ENCODE measurements at places on chromosomes 4 and X. TPM values are rescaled to one million over a fixed set of nuclear protein-coding genes. Genes with fewer than 3 reads are reported as not detected.

GRCh38 chrX:153878345-153878744 lies 7.6 kb downstream of the L1CAM start:
- no peak for DNase-seq

DNA sequence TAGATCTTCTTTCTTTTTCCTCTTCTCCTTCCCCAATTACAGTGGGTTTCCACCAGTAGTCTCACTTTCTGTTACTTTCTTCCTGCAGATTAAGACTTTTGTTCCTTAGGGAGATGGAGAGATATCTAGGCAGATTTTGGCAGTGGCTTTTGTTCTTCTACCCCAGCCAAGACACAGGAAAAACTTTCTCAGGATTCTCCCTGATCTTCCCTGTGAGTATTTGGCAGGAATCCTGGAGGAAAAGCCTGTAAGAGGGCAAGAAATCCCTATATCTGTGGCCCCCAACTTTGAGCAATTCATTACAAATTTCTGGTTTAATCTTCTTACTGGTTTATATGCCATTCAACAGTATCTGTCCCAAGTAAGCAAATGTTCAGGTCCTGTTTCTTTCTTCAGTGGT lies 21.9 kb downstream of the SLC9A7 start:
- no peak for DNase-seq

- peak; percentile 82 for DNase-seq
Measured at GRCh38 chrX:7927259-7928167, at the start of gene PNPLA4. PNPLA4 (minus strand) TSS chrX:7927413; CDS start chrX:7926119, 1,294 bp downstream.

DNA sequence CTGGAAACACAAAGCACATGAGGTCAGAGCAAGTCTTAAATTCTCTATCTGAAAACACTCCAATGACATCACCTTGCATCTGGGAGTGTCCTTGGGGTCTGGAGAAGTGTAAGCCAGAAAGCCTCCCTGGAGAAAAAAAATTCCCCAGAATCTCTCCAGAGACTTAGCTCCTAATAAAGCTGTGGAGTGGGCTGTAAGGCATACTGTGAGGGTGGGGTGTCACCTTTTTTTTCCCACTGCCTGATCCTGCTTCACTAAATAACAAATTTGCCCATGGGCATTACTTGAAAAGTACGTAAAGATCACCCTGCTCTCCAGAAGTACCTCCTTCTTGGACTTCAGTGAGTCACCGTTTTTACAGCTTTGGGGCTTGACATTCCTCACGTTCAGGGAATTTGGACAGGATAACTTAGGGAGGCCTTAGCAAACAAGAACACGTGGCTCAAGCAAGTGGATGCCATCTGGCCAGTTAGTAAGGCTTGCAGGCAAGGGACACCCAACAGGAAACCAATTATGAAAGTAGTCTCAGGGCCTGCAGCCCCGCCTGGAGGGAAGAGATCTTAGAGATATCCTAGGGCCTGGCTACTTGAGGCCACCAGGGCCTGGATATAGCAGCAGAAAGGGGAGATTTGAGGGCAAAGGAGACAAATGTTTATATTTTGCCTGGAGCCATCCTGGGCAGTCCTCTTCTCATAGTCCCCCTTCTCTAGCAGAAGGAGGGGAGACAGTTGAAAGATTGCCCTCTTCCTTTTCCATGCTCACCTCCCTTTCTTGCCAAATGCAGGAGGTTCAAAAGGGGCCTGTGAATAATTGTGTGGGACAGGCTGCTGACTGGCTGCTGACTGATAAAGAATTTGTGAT lies 60.1 kb upstream of the PLAC1 start:
- DNase-seq = peak; percentile 95

DNA sequence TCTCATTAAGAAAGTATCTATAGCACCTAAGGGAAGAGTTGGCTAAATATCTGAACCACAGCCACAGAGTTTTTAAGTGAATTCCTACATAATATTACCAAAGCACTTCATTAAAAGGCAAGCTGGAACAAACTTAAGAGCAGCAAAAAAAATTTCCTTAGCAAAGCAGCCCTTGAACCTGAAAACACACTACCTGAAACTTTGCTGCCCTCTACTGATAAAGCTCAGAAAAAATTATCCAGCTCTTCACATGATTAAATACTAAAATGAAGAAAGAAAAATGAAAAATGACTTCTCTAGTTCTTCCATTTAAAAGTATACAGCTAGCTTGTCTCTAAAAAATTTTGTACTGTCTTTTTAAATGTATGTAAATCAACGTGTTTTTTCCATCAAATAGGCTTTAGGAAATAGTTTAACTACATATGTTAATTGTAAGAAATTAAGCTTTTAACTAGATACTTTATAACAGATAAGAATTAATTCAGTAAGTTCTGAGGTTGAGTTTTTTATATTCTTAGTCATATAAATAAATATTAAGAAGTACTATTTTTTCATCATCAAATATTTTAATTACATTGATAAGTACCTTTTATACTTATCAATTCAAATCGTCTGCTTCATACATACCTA lies 156.1 kb downstream of the STPG2 start:
- DNase-seq = peak; percentile 50

DNA sequence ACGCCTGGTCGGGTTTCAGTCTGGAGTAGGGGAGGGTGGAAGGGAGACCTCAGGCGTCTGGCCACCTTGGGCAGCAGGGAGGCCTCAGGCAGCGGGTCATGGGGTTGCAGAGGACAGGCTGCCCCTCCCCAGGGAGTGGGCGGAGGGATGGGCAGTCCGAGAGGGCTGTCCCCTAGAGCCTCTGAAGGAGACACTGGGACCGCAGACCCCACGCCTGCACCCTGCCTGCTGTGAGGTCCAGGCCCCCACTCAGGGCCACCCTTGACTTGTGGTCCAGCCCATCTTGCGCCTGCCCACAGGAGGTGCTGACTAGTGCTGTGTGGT lies 16.5 kb downstream of the FGFRL1 start:
- no peak for DNase-seq

- no peak for DNase-seq
Measured at GRCh38 chr4:81796790-81797528, 325.3 kb upstream of the RASGEF1B start.

GRCh38 chr4:121693886-121694285 lies 2.9 kb downstream of the ANXA5 start:
- no peak for DNase-seq

DNA sequence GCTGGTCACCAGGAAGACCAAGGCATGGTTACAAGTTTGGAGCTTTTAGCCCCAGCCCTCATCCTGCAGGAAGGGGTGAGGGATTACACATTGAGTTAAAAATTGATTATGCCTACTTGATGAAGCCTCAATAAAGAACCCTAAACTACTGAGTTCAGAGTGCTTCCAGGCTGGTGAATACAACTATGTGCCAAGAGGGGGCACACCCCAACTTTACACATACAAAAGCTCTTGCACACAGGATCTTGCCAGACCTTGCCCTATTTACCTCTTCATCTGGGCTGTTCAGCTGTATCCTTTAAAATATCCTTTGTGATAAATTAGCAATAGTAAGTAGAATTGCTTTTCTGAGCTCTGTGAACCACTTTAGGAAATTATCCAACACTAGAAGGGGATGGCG lies 489.3 kb downstream of the INPP4B start:
- DNase-seq = no peak

GRCh38 chr4:99408346-99408745 lies 26.8 kb downstream of the ADH7 start:
- no peak for DNase-seq

Gene TCP11X2
- 0.10 TPM for total RNA-seq

Gene SLBP
- 139 TPM for total RNA-seq

Gene MAGEC3
- not detected for total RNA-seq

Measured in HT1080 (cell line).